Activated T-cell treated with anti-CD3 and anti-CD28 coated beads, Interleukin-2, amount 50 U/mL, for 1 hour (primary cell): ENCODE measurements at places on chromosomes 1 and 21.

DNA sequence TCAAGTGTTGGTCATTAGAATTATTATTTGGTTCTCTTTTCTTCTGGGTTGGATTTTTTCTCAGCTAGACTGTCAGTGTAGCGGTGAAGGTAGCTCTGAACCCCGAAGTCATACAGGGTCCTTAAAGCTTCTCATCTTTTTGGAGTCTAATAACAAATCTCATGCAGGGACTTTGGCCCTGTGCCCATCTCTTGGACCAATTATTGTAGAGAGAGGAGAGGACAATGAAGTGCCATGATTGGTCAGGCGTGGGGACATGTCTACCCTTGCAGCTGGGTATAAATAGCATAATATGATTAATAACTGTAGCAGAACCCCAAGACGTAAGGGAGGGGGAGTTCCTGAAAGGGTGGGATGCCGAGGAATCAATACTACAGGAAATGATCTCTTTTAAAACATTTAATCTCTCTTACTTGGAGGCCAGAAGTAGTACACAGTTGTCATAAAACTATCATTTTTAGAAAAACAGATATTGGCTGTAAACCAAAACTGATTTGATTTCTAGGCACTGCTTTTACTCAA, 8.8 kb downstream of the MAGI3 start:
- DNase-seq, result no peak

- DNase-seq, result no peak
Measured at GRCh38 chr1:8889925-8890785, 11.7 kb upstream of the ENO1 start.

GRCh38 chr1:228185641-228185965, 20.0 kb downstream of the IBA57 start:
- peak; percentile 48 for DNase-seq

GRCh38 chr1:118688891-118689290, 299.3 kb downstream of the TBX15 start:
- DNase-seq, result no peak

GRCh38 chr1:9202240-9202870, 32.2 kb upstream of the H6PD start:
- no peak for DNase-seq

DNA sequence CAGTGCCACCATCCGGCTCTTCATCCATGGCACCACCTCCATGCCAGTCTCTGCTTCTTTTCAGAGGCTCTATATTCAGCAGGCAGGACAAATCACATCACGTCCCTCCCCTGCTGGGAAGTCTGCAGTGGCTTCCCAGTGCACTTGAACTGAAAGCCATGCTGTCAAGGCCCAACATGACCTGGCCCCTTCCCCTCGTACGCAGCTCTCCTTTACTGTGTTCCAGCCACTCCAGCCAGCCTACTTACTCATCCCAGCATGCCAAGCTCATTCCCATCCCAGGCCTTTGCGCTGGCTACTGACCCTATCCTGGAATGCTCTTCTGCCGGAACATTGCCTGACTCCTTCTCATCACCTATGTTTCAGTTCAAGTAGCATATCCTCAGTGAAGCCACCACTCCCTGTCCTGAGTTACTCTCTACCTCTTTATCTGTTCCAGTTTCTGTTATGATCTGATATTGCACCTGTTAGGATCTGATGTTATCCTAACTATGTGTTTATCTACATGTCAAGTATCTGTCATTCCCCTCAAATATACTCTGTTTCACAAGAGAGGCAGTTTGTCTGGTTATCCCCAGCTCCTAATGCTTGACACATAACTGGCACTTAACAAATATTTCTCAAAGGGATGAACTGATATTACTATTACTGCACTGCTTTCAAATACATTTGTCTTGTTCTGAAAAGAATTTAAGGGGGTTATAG, 101.2 kb upstream of the F3 start:
- no peak for DNase-seq

DNA sequence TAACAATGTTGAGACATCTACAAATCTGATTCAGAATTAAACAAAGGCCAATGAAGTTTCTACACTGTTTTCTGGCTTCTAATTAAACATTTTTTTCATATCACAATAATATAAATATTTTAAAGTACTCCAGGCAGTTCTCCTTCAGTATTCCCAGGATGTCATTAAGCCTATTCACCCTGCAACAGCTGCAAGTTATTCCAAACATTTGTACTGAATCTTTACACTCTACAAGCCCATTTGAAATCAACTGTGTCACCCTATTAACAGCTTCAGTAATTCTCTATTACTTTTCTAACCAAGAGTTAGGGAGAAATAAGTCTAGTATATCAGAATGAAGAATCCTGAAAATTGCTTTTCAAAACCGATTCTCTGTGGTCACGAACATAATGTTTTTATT, 124.6 kb downstream of the OLFML2B start:
- no peak for DNase-seq

- no peak for DNase-seq
Measured at GRCh38 chr1:32878183-32878582, 7.5 kb upstream of the FNDC5 start.

DNA sequence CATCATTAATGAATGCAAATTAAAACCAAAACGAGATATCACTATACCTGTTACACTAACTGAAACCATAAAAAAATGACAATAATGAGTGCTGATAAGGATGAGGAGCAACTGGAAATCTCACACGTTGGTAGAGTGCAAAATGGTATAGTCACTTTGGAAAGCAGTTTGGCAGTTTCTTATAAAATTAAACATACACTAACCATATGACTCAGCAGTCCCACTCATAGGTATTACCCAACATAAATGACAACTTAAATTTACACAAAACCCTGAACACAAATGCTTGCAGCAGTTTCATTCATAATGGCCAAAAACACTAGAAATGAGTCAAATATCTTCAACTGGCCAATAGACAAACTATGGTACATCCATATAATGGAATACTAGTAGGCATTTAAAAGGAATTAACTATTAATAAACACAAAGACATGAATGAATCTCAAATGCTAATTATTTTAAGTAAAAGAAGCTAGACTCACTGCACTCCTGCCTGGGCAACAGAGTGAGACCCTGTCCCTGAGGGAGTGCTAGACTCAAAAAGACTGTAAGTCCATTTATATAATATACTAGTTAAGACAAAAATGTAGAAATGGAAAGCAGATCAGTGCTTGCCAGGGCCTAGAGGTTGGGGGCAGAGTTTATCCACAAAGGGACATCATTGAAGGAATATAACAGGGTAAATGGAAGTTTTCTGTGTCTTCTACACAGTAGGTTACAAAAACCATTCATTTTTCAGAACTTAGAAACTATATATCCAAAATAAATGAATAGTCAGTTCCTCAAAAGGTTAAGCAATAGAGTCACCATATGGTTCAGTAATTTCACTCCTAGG, 77.4 kb downstream of the EIF4G3 start:
- no peak for DNase-seq

DNA sequence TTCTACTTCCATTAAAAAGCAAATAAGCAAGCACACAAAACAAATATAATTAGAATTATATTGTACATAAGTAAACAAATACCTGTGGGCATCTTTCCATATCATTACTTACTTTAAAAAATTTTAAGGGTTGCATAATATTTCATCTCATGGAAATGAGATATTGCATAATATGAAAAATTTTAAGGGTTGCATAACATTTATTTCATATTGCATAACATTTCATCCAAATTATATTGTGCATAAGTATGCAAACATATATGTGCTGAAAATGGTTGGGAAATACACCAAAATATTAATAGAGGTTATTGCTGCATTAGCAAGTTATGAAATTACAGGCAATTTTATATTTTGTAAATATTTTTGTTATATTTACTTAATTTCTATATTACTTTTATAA, 213.7 kb downstream of the KCNH1 start:
- no peak for DNase-seq

- DNase-seq, result no peak
Measured at GRCh38 chr1:36906555-36906954, 127.8 kb downstream of the GRIK3 start.

- DNase-seq, result no peak
Measured at GRCh38 chr1:223844787-223845036, 1.0 kb downstream of the TP53BP2 start.

DNA sequence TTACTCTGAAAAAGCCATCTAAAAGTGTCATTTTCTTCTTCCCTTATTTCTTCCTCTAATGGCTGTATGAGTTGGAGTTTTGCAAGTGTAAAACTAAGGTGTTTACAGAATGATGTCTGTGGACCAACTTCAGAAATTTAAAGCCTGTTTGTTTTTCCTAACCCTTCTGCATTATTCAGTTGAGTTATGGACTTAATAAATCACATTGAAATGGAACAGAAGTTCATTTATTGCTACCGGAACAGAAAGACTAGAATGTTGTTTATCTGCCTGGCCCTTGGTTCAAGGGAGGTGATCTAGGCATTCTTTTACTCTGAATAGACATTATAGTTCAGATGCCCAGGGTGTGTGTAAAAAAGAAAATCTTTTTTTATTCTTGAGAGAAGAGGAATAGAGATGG, 24.8 kb downstream of the SYT14 start:
- no peak for DNase-seq

GRCh38 chr21:15875286-15875685, 145.5 kb downstream of the USP25 start:
- DNase-seq, result no peak

DNA sequence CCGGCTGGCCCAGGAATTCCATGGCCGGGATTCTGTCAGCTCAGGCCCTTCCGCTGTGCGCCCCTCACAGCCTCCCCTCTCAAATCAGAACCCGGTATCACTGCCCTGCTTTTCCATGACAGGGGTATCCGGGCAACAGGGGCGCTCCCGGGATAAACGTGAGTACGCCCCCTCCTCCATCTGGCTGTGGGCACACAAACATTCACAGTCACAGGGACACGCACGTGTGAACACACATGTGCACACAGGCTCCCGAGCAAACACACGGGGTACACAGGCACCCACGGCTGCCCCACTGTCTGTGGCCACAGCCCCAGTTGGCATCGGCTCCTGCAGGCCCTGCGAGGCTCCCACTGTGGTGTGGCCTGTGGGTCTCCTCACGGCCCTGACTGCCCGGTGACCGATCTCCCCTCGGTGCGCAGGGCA, 16.7 kb downstream of the COL6A1 start:
- DNase-seq, result peak; percentile 10

GRCh38 chr1:61334718-61335589, 252.6 kb downstream of the NFIA start:
- DNase-seq, result no peak

GRCh38 chr1:27358038-27358927, 8.5 kb downstream of the MAP3K6 start:
- DNase-seq, result no peak

GRCh38 chr1:186806477-186806876, 22.3 kb upstream of the PLA2G4A start:
- DNase-seq, result no peak

DNA sequence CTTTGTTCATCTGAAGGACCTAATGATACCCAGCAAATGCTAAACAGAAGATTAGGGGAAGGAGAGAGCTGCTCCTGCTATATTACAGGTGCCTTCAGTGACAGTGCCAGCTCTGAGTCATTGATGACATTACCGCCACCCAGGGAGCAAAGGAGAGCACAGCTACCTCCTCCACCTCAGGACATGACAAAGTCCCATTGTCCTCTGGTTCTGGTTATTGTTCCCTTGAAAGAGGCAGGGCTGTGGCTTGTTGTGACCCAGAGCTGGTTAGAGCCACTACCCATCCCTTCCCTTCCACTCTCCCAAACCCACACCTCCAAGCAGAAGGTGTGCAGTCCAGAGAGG, 363.5 kb upstream of the DUSP10 start:
- no peak for DNase-seq

- DNase-seq, result no peak
Measured at GRCh38 chr21:32565856-32566465, 19.4 kb downstream of the TCP10L start.

GRCh38 chr1:180579961-180580611, 21.3 kb downstream of the OVAAL start:
- DNase-seq, result no peak

DNA sequence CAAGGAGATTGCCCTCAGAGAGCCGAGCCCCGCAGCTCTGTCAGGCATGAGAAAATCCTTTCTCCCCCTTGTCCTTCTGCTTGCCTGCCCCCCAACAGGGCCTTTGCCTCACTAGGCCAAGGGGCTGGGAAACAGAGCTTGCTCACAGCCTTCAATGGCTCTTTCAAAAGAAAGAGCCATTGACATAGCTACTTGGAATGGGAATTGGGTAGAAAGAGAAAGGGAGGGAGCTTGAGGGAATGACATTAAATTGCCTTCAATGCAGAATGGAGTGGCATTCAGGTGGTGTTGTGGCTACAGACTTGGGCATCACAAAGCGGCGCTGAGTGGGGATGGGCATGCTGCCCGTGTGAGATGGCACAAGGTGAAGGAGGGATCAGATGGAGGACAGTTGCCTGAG, 13.2 kb downstream of the SYT11 start:
- DNase-seq, result no peak

- DNase-seq, result no peak
Measured at GRCh38 chr1:116671072-116671760, 3.7 kb upstream of the IGSF3 start.

DNA sequence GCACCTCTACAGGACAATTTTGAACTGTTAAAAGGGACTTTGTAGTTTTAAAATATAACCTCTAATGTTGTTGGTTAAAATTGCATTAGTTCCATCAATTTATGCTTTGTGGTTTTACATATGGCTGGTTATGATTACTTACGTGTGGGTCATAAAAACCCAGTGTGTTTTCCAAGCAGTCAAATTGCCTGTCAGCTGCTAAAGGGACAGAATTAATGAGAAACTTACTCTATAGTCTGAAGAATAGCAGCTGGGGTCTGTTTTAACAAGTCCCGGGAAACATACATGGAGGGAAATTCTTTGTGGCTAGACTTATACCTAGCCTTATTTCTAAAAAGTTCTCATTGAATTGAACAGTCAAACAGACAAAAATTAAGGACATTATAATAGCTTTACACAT, 820.9 kb upstream of the ADGRL4 start:
- no peak for DNase-seq

DNA sequence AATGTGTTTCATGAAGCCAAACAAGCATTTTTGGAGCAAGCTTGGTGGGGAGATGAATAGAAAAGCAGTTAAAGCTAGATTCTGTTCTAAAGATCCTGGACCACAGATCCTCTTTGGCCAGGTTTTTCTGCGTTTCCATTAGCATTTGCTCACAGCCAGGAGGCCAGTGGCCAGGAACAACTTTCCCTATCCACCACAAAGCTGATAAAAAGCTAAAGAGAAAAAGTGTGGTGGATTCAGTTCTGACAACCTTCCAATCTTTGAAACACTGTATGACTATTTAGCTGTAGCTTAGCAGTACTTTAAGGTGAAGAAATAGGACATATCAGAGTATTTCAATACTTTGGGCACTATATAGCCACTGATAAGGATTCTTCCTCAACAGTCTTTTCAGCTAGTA, 3.0 kb upstream of the NEK7 start:
- no peak for DNase-seq
